ENCODE measurements at places on chromosomes 5 and 9.

DNA sequence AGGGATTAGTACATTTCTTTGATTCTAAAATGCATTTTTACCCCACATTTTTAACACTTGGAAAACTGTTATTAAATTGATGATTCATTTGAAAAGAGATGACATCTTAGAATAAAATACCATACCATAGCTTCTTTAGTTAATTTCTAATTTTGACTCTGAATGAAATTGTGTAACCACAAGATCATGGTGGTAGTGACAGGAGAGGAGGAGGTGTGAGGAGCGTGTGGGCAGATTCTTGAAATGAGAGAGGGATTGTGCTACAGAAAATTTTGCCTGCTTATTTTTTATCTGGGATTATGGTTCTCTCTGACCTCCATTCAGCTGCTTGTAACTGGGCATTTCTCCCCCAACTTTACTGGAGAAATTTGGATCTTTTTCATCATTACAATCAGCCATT lies 173.3 kb upstream of the CLINT1 start:
- DNase-seq, result no peak

- DNase-seq, result no peak
These were observed 615.7 kb downstream of the GABRG2 start for GRCh38 chr5:162683284-162683683.

DNA sequence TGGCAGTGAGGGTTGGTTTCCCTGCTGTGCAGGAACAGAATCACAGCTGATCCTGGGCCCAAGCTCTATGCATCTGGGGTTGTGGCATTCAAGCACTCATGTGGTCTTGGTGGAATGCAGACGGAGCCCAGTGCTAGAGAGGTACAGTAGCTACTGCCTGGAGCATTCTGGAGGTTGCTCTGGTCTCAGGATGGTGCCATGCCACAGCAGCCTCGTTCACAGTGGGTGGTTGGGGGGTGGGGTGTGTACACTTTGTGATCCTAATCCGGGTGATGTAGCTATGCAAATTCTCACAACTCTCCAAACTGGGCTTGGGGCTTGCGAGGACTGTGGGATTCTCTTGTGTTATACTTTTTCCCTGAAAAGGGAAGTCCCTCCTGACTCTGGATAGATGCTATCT lies 45.2 kb downstream of the FGD3 start:
- peak; percentile 3 for DNase-seq

DNA sequence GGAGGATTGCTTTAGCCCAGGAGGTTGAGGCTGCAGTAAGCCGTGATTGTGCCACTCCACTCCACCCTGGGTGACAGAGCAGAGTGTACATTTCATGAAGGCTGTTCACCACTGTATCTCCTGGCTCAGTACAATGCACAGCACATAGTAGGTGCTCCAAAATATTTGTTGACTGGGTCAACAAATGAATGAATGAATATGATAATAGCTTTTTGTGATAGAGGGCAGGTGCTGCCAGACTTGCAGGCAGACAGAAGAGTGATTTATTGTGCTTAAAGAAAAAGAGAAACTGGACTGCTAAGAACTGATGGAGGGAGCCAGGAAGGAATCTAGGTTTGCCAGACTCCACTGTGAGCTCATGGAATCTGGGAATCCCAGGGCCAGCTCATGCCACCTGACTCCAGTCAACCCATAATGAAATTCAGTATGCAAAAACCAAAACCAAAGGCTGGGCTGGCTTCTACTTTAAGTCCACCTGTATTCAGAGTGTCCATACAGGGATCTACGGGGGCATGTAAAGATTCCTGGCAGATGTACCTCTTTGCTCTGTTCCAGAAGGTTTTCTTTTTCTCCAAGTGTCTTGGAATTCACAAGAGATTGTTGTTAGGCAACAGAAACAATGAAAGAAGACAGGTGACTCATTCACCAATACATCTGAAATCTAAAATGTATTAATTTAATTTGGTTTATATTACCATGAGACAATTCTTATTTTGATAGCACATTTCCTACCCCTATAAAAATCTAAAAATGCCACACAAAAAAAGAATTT lies 15.5 kb upstream of the CTNNA1 start:
- no peak for DNase-seq

DNA sequence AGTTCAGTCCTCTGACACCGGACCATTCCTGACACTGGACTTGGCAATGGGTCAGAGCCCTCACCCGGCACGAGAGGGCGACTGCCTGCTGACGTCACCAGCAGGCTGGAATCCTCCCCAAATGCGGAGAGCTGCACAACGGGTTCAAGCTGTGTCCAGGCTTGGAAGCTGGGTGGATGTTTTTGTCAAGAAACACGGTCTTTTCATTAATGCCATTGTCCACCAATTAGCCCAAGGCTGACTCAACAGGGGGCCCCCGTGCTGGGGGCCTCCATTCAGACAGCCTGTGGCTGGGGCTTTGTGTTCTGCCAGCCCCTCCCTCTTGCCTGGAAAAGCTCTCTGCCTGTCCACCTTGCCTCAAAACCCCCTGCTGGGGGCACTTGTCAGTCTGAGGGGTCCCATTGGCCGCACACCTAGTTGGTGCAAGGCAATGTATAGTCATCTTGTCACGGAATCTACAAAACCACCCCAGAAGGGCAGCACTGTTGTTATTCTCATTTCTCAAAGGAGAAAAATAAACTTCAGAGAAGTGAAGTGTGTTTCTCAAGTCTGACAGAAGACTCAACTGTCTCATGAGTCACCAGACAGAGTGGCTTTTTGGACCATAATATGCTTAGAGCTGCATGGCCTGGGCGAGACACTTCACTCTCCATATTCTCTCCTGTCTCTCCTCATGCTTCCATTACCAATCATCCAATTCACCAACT lies 24.6 kb downstream of the NDUFA8 start:
- DNase-seq, result no peak

- no peak for DNase-seq
These were observed 80.2 kb downstream of the PRKACG start for GRCh38 chr9:68933434-68934328.

DNA sequence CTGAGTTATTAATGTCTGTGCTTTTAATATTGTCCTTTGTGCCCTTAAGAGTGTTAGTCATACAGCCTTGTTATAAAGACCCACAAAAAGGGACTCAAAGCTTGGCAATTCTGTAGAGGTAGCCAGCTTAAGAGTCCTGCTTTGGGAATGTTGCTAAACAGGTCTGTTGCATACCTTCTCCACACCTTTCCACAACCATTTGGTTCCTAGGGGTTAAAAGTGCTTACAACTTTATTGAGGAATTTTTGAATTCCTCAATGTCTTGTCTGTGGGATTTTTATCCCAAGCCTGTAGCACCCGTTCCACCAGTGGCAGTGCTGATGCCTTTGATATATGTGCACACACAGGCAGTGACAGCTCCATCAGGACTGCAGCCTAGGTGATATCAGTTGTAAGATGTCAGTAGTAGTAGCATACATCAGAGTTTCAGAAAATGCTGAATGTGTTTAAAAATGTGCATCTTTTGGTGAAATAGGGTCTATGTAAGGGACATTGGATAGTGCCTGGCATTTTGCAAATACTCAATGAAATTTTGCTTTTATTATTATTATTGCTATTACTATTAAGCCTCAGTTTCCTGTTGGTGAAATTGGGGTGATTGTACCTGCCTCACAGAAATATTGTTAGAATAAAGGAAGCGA lies 68.5 kb downstream of the WWC1 start:
- DNase-seq, result no peak

DNA sequence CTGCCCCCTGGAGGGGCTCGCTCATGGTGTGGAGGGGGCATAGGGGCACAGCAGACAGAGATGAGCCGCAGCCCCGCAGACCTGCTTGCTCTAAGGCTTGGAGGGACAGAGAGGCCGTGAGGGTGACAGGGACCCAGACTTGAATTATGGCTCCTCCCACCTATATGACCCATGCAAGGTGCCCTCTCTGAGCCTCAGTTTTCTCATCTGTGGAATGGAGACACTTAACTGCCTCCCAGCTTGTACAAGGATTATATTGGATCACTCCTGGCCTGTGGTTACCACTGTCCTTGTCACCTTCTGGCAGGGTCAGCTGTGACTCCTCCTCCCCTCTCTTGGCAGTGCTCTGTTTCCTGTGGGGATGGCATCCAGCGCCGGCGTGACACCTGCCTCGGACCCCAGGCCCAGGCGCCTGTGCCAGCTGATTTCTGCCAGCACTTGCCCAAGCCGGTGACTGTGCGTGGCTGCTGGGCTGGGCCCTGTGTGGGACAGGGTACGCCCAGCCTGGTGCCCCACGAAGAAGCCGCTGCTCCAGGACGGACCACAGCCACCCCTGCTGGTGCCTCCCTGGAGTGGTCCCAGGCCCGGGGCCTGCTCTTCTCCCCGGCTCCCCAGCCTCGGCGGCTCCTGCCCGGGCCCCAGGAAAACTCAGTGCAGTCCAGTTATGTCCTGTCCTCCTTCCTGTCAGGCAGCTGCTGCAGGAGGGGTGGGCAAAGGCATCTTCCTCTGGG lies 4.7 kb upstream of the CACFD1 start:
- DNase-seq, result no peak

DNA sequence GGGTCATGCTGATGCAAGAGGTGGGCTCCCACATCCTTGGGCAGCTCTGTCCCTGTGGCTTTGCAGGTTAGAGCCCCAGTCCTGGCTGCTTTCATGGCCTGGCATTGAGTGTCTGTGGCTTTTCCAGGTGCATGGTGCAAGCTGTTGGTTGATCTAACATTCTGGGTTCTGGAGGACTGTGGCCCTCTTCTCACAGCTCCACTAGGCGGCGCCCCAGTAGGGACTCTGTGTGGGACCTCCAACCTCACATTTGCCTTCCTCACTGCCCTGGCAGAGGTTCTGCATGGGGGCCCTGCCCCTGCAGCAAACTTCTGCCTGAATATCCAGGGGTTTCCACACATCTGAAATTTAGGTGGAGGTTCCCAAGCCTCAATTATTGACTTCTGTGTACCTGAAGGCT lies 150.1 kb downstream of the NNT start:
- DNase-seq, result no peak

DNA sequence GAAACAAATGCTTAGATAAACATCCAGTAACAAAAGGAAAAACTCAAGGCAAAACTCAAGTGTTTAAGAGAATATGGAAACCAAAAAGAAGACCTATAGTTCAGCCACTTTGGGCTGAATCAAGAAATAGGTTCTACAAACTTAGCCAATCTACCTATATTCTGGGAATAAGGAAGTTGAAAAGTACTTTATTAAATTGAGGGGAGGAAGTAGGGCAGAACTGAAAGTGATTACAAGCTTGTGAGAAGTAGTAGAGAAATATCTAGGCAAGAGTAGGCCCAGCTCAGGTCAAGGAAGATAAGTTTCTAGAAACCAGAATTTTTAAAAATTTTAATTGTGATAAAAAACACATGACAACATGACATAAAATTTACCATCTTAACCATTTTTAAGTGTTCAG lies 384.8 kb upstream of the PCSK5 start:
- DNase-seq, result no peak

GRCh38 chr5:683551-684481 lies 9.3 kb downstream of the TPPP start:
- no peak for DNase-seq

DNA sequence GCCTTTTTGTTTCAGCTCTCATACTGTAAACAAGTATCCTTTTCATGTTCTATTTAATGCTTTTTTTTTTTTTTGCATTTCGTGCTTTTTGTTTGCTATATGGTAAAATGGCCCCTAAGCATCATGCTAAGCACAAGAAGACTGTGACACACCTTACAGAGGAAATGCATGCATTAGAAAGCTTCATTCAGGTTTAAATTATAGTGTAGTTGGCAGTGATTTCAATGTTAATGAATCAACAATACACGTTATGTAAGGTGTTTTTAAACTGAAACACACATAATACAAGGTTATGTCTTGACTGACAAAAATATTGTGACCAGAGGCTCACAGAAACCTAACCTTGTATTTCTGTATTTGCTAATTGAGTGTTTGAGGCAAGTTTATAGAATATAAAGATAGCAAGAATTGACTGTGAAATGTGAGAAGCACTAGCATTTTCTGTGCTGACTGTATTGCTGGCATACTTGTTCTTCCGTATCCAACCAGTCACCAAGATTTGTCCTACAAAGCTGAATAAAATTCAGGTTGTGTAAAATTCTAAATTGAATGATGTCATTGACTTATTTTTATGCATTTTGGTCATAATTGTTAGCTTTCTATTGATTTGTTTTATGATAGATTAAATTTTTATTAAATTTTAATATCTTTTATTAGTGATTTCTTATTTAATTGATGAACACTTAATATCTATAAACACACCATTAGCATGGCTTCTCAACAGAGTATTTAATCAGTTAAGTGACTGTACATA lies 4.1 kb downstream of the CFAP95 start:
- DNase-seq, result no peak

GRCh38 chr5:39785410-39785809 lies 360.6 kb upstream of the DAB2 start:
- no peak for DNase-seq

Measured in D341Med (cell line).